ENCODE measurements at places on chromosomes 2 and 18. TPM values are rescaled to one million over a fixed set of nuclear protein-coding genes. Genes with fewer than 3 reads are reported as not detected.

The PSMA8 gene
- total RNA-seq = 0.75 TPM

The CDK15 gene
- not detected for total RNA-seq

The ST3GAL5 gene
- total RNA-seq = 41.7 TPM

GRCh38 chr2:53911434-53912189, 51.8 kb upstream of the GPR75 start:
- no peaks in the 10 kb centered on the region for H3K27me3 ChIP-seq
- peaks cover 6% of the 10 kb centered on the region for H3K4me1 ChIP-seq
- H3K4me3 ChIP-seq = no peak overlapping the region
- H3K36me3 ChIP-seq = peaks cover 26% of the 10 kb centered on the region

GRCh38 chr2:60098996-60099395, 454.5 kb downstream of the BCL11A start:
- no peak overlapping the region for H3K27ac ChIP-seq
- H3K36me3 ChIP-seq = no peaks in the 10 kb centered on the region
- DNase-seq = no peak
- H3K27me3 ChIP-seq = no peaks in the 10 kb centered on the region
- H3K4me3 ChIP-seq = no peak overlapping the region
- H3K4me1 ChIP-seq = no peaks in the 10 kb centered on the region

DNA sequence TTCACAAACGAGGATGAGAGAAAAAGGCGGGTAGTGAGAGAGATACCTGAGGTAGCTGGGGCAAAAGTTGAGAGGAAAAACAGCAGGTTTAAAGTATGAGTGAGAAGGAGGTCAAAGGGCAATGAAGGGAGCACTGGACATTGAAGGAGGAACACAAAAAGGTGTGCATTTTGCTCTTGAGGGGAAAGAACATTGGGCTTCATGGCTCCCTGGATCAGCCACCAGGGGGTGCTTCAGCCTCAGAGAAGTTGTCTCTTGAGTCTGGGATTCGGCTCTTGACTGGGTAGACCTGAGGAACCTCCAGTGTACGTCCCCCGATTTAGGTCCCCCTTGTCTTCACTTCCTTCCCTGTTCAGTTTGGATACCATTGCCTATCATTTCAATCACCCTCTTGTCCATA, 128.5 kb downstream of the RAPGEF4 start:
- no peaks in the 10 kb centered on the region for H3K4me1 ChIP-seq
- no peak overlapping the region for H3K4me3 ChIP-seq
- H3K27ac ChIP-seq = no peak overlapping the region
- no peaks in the 10 kb centered on the region for H3K36me3 ChIP-seq

DNA sequence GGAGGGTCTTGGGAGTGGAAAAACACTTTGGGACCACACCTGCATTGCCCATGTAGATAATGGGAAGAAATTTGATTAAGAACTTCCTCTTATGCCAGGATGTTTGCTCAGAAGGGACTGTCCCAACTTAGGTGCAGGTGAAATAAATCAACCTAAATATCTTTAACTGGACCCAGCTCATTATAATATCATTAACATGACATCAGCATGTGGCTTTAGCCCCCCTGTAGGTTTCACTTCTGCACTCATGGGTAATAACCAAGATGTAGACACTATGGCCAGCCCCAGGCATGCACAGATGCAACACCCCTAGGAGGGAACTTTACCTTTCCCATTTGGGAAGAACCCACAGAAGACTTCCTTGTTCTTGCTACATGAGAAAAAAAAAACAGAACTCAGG, 227.4 kb upstream of the ZNF804A start:
- no peak overlapping the region for H3K4me3 ChIP-seq
- H3K36me3 ChIP-seq = no peaks in the 10 kb centered on the region
- DNase-seq = no peak
- H3K27me3 ChIP-seq = no peaks in the 10 kb centered on the region

- DNase-seq = peak; percentile 46
- H3K4me1 ChIP-seq = peaks cover 5% of the 10 kb centered on the region
- peaks cover 11% of the 10 kb centered on the region for H3K27me3 ChIP-seq
- no peak overlapping the region for H3K4me3 ChIP-seq
These were observed 37.8 kb upstream of the MRPL19 start for GRCh38 chr2:75608684-75609333.

DNA sequence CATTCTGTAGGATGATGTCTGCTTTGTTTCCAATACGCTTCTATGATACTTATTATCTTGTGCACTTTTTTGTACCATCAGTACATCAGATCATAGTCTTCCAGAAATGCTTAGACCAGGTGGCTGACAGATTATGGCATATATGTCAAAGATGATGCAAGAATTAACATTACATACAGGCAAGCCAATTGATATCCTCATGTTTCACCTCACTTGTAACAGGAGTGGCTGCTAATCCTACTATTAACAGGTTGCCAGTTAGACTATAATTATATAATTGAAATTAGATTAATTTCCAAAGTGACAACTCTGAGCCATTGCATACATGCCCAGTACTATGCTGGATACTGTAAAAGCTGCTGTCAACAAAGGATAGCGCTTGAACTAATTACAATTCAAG, 77.2 kb downstream of the TLK1 start:
- no peaks in the 10 kb centered on the region for H3K27me3 ChIP-seq
- peaks cover 75% of the 10 kb centered on the region for H3K4me1 ChIP-seq
- no peak for DNase-seq

GRCh38 chr2:182173944-182174622, 188.4 kb downstream of the PPP1R1C start:
- H3K27me3 ChIP-seq = no peaks in the 10 kb centered on the region
- H3K4me1 ChIP-seq = no peaks in the 10 kb centered on the region
- no peak for DNase-seq
- H3K4me3 ChIP-seq = no peak overlapping the region

All from CD4-positive, alpha-beta memory T cell (primary cell).